ENCODE measurements at places on chromosomes 13 and 19.

GRCh38 chr13:77857531-77858209 lies 61.0 kb downstream of the EDNRB start:
- no peak for DNase-seq

GRCh38 chr13:100306030-100306429 lies 217.1 kb downstream of the PCCA start:
- no peak for DNase-seq

GRCh38 chr19:49676136-49676783 lies 811 bp upstream of the PRMT1 start:
- DNase-seq, result peak; percentile 77

DNA sequence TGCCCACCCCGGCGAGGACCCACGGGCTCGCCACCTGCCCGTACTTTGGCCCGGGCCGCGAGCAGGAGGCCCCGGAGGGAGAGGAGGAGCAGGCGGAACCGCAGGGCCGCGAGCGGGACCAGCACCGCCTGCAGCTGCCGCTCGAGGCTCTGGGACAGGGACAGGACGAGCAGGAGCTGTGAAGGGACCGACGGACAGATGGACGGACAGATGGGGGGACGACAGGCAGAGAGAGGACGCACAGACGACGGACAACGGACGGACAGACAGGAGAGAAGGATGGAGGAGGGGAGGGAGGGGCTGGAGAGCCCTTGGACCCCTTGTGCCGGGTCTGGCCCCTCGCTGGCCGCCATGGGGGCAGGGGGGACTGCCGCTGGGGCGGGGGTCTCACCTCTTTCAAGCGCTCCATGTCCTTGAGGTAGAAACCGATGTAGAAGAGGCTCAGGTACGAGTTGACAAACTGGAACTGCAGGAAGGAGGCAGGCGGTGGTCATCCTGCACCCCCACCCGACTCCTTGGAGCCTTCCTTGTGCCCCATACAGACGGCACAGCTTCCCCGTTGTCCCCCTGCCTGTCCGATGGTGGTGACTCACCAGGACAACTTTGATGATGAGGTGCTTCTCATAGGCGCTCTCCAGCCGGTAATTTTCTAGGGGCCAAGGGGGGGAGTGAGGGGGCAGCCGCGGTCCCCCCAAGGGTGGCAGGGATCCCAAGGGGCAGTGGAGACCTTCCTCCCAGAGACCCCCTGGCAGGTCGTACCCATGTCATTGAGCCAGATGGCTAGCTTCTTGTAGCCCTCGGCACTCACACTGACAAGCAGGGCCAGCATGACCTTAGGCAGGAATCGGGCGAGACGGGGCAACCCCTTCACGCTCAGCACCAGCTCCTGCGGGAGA lies 5.0 kb downstream of the ANO8 start:
- DNase-seq, result no peak

- peak; percentile 68 for DNase-seq
These were observed 990 bp downstream of the LMTK3 start for GRCh38 chr19:48510421-48511268.

Measured in germinal center (tissue), 1 donor.